Activated CD4-positive, alpha-beta T cell treated with anti-CD3 and anti-CD28 coated beads, Interleukin-2, amount 50 U/mL, for 16 hours (primary cell): ENCODE measurements at places on chromosomes 2 and 18.

DNA sequence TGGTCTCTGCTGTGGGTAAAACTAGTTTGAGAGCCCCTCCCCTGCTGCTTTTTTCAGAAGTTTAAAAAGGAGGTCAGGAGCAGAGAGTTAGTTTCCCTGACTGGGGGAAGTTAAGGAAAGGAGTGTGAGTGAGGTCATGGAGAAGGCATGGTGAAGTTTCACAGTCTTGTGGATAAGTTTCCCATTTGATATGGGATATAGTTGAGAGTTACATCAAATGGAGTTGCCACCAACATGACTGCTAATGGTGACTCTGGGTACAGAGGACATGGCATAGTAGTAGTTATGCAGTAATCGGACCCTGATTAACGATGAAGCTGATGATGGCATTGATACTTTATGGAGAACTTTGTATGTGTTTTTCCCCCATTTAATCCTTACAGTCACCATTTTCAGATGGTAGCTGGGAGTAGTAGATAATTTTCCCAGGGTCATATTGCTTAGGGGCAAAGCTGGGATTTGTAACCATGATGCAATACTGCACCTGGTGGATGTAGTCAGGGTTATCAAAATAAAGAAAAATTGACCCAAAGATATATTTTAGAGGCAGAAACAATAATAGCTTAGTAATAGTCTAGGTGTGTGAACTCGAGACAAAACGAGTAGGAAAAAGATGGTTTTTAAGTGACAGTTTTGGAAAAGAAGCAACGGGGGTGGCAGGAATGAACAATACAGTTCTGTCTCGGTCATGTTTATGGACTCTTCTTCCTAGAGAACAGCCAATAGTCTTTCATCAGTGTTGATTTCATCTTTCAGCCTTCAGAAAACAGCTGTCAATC, 74.6 kb downstream of the FMNL2 start:
- no peak for DNase-seq

GRCh38 chr2:54212456-54212855, 43.6 kb downstream of the TSPYL6 start:
- no peak for DNase-seq

DNA sequence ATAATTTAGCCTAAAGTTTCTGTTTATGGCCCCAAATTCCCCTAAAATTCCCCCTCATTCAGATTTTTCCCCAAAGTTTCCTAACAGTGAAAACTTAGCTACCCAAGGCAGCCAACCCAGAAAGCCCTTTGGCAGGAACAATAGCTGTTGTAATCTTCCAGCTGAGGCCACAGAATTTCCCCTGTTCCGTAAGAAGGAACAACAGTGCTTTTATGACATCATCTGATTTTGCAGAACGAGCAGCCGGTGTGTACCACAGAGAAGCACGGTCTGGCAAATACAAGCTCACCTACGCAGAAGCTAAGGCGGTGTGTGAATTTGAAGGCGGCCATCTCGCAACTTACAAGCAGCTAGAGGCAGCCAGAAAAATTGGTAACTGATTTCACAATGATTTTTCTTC, 6.3 kb downstream of the TNFAIP6 start:
- DNase-seq, result no peak

- DNase-seq, result no peak
Measured at GRCh38 chr2:154455866-154456265, 242.6 kb upstream of the KCNJ3 start.

DNA sequence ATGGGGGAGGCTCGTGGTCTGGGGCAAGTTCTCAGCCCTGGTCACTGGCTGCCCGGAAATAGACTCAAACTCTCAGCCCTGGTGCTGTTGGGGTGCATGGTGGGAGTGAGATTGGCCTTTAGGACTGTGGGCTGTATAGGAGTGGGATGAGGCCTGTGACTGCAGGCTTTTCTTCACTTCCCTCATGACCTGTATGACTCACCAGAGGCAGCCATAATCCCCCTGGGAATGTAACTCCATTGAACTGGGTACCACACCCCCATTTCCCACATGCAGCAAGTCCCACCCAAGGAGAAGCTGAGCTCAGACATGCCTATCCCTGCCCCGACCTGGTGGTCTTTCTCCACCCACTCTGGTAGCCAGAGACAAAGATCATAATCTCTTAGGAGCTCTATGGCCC, 177.7 kb upstream of the OSR1 start:
- DNase-seq, result no peak

GRCh38 chr2:22697054-22697788, 687.8 kb upstream of the KLHL29 start:
- no peak for DNase-seq

GRCh38 chr18:32478317-32478716, 7.6 kb upstream of the GAREM1 start:
- DNase-seq, result no peak

GRCh38 chr2:209451209-209451834, 27.5 kb downstream of the MAP2 start:
- no peak for DNase-seq

GRCh38 chr18:76989647-76990190, 142.9 kb downstream of the MBP start:
- DNase-seq, result no peak

DNA sequence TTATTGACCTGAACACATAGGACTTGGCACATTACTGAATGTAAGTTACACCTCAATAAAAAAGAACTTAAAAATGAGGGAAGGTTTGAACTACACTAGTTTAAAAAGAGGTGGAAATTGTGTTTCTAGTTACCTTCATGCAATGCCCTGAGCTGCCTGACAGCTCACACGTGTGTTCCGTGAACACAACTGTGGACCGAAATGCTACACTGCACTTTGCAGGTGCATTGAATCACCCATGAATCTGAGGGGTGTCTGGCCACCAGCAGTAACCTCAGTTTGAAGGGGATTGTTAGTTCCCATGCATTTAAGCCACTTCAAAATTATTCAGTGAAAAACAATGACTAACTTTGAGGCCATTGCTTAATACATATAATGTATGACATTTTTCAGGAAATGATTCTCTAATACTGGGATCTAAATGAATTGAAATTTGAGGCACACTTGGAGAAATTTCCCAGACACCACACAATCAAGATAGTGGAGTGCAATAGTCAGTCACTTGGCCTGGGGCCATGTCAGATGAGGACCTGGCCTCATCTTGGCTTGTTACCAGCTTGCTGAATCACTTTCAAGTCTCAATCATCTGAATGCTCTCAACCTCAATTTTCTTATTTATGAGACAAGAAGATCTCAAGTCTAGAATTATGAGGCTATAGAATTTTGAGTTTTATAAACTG, 59.3 kb downstream of the MYL12B start:
- DNase-seq, result no peak

DNA sequence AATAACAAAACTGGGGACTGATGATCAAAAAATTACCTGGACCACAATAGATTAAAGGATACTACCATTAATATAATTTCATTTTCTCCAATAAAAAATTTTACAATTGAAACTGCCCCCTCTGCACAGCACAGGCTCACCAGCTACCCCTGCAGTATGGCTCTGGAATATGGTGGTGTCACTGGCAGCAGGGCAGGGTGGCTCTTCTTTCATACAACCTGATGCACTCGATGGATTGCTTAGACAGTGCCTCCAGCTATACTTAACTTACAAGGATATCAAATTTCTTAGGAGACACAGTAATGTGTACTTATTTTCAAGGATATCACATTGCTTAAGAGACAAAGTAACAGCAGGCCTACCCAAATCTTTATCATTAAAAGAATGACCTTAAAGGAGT, 124.0 kb downstream of the PRELID3A start:
- no peak for DNase-seq

GRCh38 chr18:74139411-74139810, 8.2 kb downstream of the FBXO15 start:
- no peak for DNase-seq

GRCh38 chr2:25982273-25982967, at the start of gene KIF3C:
TSS of gene KIF3C (minus strand) at chr2:25982497. CDS start at chr2:25981917, 580 bp downstream.
- DNase-seq, result peak; percentile 74

DNA sequence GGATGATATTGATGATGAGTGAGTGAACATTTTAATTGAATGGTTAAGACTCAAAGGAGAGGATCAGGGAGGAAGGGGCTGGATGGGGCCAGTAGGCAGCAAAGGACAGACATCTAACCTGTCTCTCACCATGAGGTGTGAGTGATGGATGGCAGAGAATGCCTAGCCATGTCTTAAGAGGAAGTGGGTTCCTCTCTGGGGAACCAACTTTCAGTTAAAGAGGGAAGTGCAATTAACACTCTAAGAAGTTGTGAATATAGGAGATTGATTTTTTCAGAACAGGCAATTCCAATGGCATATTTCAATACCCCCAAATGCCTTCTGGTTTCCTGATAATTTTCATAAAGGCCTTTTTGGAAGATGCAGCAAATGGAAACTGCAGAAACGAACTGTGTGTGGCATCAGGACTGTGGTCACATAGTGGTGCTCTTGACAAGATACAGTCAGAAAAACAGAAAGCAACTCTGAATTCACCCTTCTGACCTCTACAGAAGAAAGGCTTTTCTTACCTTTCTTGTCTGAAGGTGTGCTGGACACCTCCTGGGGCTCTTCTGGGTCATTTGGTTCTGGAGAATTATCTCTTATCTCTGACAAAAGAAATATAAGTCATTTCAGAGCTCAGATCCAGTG, 10.2 kb downstream of the SP110 start:
- DNase-seq, result no peak

DNA sequence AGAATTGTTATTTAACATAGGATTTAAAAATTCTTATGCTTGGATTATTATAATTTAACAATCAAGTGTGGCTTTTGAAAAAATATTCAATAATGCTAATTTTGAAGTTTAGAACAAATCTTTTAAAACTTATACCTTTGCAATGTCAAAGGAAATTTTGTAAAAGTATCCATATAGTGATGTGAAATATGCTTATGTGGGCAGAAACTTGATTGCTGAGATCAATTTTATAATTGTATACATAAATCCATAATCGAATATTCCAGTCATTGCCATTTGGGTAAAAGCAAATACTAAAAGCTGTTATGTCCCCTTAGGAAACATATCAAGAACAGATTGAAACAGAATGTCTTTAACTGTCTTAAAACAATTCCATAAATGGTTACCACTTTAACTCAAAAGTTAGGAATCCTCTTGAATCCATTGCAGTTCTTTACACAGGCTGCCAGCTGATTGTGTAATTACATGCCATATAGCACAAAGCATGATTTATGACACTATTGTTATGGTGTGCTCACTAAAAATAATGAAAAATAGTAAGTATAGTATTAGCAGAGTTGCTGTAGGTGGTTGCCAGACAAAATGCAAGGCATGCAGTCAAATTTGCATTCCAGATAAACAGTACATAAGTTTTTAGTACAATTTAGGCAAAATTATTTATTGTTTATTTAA, 24.2 kb downstream of the PLCL1 start:
- DNase-seq, result no peak

DNA sequence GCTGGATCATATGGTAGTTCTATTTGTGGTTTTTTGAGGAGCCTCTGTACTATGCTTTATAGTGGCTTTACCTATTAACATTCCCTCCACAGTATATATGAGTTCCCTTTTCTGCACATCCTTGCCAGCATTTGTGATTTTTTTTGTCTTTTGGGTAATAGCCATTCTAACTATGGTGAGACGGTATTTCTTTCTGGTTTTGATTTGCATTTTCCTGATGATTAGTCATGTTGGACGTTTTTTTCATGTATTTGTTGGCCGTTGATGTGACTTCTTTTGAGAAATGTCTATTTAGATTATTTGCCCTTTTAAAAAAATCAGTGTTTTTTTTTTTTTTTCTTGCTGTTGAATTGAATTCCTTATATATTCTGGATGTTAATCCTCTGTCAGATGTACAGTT, 31.1 kb downstream of the ACTR3 start:
- no peak for DNase-seq

DNA sequence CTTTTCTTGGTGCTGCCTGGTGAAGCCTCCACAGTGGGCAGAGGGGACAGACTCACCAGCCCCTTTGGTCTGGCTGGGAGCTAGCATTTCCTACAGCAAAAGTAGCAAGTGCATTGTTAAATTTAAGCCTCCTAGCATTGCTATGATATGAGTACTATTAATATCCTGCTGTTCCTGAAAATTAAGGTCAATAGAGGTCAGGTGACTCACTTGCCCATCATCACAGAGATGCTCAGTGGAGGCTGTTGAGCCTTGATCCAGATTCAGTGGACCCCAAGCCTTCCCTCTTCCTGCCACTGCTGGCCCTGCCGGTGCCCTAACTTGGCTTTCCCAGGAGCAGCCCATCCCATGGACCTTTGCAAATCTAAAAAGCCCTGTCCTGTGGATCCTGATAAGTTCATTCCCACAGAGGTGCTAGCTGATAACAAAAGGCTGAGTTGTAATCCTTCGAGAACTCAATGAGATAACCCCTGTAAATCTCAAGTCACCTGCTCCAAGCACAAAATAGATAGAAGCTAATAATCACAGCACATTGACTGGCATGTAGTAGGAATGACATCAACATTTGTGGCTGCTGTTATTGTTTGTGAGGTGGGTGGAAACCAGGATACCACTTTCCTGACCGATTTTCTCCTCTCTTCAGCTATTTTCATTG, 84.4 kb downstream of the THNSL2 start:
- no peak for DNase-seq

- DNase-seq, result no peak
Measured at GRCh38 chr2:56811401-56811800, 627.6 kb downstream of the CCDC85A start.

DNA sequence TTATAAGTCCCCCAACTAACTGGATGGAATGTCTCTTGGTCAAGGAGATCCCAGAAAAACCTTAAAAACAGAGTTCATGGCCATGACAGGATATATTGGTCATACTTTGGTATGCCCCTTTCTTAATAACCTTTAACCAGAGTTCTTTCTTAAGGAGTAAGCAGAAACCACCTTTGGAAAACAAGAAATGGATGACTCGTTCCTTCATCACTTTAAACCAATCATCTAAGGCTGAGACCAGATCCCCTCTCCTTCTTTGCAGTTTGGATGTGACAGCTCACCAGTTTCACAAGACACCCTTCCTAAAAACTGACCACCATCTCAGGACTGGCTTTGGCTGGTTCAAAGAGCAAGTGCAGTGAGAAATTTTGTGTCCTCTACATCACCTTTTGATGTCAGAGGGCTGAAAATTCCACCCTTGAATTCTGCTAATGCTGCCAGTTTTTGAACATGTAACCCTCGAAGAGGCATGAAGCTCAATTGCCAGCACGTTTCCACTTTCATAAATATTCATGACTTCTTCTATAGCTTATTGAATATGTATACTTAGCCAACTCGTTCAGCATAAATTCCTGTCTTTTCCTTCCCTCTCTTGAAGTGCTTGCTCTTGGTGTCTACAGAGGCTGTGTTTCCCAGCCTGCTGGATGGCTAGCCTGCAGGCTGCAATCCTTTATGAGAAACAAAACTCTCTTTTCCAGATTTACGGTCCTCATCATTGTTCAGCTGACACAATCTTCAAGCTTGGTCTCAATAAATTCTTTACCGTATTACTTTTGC, 1323.5 kb upstream of the TMEFF2 start:
- DNase-seq, result no peak

GRCh38 chr18:41155025-41155424, 800.0 kb upstream of the PIK3C3 start:
- no peak for DNase-seq

- DNase-seq, result no peak
Measured at GRCh38 chr2:159775021-159775420, 23.0 kb downstream of the CD302 start.

- no peak for DNase-seq
Measured at GRCh38 chr2:154381931-154382794, 316.3 kb upstream of the KCNJ3 start.
